ENCODE measurements at places on chromosomes 4 and X.

GRCh38 chr4:4823621-4824162 is 35.8 kb upstream of the MSX1 start:
- DNase-seq = no peak

DNA sequence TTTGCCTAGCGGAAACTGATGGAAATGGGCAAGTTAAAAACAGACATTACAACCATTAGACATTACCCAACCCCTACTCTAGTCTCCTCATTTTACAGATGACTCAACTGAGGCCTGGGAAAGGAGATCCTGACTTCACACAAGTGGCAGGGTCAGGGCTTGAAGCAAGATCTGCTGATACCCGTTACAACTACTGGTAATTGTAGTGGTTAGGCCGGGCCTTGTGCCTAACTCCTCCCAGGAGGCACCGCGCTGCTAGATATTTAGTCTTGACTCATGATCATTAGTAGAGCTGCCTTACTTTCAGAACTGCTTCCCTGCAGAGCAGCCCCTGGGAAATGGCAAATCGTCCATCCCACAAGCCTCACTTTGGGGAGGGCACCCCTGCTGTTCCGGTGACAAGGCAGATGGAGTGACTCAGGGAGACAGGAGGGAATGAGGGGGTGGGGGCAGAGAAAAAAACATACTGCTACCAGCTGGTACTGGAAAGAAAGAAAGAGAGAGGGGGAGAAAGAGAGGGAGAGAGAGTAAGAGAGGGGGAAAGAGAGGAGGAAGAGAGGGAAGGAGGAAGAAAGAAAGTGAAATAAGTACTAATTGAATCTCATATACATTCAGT is 12.2 kb downstream of the ARHGEF6 start:
- no peak for DNase-seq

DNA sequence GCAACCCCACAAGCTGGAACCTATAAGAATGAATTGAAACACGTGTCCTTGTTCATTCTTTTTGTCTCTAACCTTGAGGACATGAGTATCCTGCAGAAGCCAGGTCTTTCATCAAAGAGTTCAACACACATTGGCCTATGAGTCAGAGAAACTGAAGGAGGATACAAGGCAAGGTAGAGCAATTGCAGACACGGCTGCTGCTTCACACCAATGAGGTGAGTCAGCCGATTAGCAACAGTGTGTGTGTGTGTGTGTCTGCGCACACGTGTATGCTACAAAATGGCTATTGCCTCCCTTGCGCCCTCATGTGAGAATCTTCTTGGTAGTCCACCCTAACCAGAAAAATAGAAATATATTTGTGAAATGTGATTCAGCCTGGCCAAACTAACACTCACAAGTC is 1477.7 kb upstream of the IGFBP7 start:
- no peak for DNase-seq

DNA sequence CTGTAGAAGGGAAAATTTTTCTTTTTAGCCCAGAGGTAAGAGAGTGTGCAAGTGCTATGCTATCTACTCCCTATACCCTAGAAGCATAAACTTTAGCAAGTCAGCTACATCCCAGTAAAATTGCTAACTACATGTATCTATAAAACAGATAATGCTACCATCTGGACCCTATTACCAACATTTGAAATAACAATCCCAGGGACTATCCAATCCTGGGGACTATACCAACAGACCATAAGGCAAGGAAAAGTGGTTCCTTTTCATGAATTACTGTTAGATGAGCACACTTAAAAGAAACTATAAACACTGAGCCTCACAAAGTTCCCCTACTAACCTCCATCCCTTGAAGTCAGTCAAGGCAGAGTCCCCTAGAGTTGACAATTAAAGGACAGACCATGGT is 213.6 kb upstream of the VEGFC start:
- no peak for DNase-seq

DNA sequence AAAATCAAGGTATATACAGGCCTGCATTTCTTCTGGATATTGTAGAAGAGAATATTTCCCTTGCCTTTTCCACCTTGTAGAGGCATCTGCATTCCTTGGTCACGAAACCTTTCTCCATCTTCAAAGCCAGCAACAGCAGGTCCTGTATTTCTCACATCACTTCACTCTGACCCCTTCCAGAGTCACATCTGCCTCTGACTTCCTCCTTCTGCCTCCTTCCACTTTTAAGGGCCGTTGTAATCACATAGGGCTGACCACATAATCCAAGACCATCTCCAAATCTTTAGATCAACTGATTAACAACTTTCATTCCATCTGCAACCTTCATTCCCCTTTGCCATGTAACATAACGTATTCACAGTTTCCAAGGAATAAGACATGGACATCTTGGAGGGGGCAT is 38.3 kb upstream of the NDP start:
- DNase-seq = no peak

GRCh38 chrX:150607201-150607600 is 38.8 kb downstream of the MTM1 start:
- no peak for DNase-seq

- DNase-seq = no peak
Observed at GRCh38 chrX:68594769-68595168, 52.7 kb upstream of the STARD8 start.

DNA sequence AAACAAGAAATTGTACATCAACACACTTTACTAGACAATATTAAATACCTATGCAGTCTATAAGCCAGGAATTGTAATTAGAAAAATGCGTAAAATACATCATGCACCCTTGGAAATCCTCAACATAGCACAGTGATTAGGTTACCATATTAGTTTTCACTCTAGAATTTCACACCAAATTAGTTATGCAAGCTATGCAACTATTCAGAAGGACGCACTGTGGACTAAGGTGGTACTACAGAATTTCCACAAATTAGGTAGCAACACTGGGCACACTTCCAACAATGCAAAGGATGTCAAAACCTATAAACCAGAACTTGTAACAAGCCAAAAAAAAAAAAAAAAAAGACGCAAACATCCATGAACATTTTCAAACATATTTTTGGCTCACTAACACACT is 71.1 kb upstream of the ZCCHC13 start:
- DNase-seq = no peak

GRCh38 chrX:39703307-39703706 is 394.5 kb downstream of the BCOR start:
- DNase-seq = no peak

DNA sequence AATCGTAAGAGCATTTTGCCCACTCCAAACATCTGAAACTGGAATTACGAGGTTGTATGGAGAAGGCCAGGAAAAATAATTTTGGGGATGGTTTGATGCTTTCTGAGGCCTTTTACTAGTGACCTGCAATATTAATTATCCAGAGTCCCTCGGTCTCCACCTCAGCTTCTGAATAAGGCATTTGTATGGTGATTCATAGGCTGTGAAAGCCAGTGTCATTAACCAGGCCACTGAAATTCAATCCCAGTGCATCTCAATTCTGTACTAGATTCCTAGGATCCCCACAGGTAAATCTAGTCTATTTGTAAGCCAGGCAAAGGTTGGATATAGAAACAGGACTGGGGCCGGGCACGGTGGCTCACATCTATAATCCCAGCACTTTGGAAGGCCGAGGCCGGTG is 135.4 kb upstream of the RBPJ start:
- DNase-seq = no peak

GRCh38 chrX:56762220-56762619 is 33.2 kb downstream of the NBDY start:
- DNase-seq = no peak

DNA sequence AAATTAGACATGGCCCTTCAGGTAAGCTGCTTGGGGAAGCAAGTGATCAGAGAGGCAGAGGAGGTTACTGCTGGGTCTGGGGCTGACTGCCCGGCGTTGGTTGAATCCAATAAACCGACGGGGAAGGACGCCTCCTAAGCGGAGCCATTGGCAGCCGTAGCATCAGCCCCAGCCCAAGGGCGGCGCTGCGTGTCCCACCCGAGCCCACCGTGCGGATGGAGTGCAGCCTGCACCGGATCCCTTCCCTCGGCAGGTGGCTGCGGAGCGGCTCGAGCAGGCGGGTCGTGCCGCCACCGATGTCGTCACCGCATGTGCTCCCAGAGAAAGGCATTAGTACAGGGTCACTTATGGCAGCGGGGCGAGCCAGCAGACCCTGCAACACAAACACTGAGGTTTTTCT is 82.1 kb downstream of the ALPK1 start:
- DNase-seq = no peak

- no peak for DNase-seq
Observed at GRCh38 chrX:142184756-142185602, 20.1 kb downstream of the MAGEC2 start.

- DNase-seq = no peak
Observed at GRCh38 chr4:6761649-6762615, 20.6 kb upstream of the KIAA0232 start.

GRCh38 chr4:78766026-78766425 is 10.1 kb upstream of the BMP2K start:
- DNase-seq = no peak

DNA sequence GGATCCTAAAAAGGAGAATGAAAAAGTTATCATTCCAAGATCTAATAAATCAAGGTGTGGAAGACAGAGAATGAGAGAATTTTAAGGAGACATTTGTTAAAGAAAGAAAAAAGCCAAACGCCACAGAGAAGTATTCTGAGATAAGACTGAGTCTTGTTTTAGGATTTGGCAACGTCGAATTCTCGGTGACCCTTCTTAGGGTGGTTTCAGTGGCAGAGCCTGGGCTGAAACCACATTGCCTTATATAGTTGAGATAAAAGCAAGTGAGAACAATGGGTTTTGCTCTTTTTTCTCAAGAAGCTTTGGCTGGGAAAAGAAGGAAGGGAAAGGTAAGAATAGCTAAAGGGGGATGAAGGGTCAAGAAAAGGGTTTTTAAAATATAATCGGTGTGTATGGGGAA is 209.4 kb downstream of the VEGFC start:
- no peak for DNase-seq

- DNase-seq = no peak
Observed at GRCh38 chr4:139208404-139208945, 31.5 kb upstream of the ELF2 start.

GRCh38 chr4:113673450-113673849 is 88.1 kb downstream of the CAMK2D start:
- no peak for DNase-seq

DNA sequence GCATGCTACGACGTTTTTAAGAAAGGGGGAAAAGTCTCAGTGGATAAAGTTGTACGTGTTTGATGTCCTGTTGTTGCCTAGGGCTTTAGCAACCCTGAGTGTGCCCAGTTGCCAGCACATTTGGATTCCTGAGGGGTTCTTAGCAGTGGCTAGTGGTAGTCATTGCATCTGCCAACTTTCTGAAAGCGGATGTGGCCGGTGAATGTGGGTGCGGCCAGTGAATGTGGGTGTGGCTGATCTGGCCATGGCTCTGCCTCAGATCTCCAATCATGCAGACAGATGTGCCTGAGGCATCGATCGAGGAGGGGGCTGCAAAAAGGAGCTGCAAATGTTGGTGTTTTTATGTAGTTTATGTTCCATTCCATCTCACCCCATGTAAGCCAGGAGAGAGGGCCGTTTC is 41.5 kb upstream of the FAT1 start:
- no peak for DNase-seq

GRCh38 chrX:133980832-133981588 is 4.4 kb downstream of the GPC3 start:
- no peak for DNase-seq

DNA sequence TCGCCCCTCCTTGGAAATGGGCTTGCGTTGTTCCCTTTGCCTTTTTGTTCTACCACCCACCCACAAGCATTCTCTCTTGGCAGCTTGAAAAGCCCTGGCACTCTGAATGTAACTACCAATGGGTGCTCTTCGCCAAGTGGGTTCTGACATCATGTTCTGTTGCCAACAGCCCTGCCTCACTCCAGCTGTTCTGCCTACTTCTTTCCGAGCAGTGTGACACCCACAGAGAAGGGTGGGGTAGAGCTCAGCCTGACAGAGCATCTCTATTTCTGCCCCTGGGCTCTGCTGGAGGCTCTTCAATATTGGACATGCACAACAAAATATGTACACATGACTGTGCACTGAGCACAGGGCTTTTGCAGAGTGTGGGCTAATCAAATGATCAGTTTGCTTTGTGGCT is 15.6 kb upstream of the EXOSC9 start:
- DNase-seq = no peak

GRCh38 chr4:3469386-3470243 is 6.5 kb downstream of the DOK7 start:
- no peak for DNase-seq

DNA sequence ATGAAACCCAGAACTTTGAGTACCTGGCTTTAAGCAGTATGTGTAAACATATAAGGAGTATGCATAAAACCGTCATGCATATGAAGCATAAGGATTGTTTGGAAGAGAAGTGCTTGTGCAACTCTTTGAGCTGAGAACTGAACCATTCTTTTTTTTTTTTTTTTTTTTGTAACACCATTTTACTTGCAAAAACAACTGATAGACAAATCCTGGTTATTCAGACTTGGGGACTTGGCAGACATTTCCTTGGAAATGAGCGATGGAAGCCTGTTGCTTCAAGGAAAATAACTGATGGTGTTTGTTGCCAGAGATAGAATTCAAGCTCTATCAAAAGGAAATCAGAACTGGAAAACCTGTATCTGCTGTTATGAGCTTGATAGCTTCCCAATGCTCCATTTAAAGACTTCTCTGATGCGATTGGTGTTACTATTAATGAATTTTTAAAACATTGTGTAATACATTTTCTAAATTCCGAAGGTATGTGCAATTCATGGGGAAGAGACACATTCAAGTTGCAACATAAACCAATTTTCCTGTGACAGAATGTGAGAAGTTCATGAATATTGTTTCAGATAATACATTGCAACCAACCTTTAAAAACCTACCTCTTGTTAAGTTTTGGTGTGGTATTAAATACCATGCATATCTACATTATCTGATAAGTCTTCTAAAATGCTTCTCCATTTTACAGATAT is 47.0 kb upstream of the FAT1 start:
- no peak for DNase-seq

DNA sequence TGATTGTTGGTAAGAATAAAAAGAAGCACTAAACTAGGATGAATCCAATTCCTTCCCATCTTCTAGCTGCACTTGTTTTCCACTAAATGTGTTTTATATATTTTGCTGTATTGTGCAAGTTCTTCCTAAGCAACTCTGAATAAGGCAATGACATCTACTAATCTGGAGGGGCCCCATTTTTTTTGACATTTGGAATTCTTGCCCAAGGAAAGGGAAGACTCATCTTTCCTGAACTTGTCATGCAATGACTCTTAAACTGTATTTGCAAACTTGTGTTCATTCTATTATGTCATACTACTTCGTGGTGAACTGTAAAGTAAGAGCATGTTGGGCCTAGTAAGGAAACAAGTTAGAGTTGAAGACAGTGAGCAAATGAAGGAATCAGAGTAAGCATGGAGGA is 45.9 kb downstream of the FREM3 start:
- DNase-seq = no peak

- no peak for DNase-seq
Observed at GRCh38 chr4:147236806-147237205, 244.1 kb upstream of the EDNRA start.

DNA sequence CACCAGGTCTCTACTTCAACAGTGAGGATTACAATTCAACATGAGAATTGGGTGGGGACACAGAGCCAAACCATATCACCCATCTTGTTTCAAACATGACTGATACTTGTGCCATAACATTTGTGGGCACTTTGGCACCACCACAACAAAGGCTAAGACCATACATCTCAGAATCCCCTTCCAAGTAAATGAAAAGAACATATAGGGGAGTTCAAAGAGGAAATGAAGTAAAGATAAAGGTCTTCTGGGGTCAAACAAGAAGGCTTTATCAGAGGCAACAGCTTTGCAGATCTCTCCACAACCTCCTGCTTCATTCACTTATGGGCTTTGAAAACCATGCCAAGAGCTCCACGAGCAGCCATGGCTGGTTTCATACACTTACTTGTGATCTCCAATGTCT is 122.7 kb downstream of the ANKRD50 start:
- DNase-seq = no peak

- DNase-seq = no peak
Observed at GRCh38 chr4:123506011-123506695, 109.6 kb downstream of the SPRY1 start.
